ENCODE measurements at places on chromosomes 6 and 20. TPM values are rescaled to one million over a fixed set of nuclear protein-coding genes. Genes with fewer than 3 reads are reported as not detected.
A peak's percentile ranks its signal among the peaks of the same experiment; 100 is the strongest.

The LY6G6F gene
- total RNA-seq = not detected

The OR2B6 gene
- total RNA-seq = not detected

The TPD52L2 gene
- 110 TPM for total RNA-seq

The CCM2L gene
- total RNA-seq = 9.6 TPM

The CAGE1 gene
- not detected for total RNA-seq

The GSTA3 gene
- not detected for total RNA-seq

The SLC25A27 gene
- total RNA-seq = 20.3 TPM

The OOEP gene
- not detected for total RNA-seq

The OPRM1 gene
- 1.1 TPM for total RNA-seq

The TPBG gene
- total RNA-seq = 118 TPM

The LY6G6C gene
- total RNA-seq = not detected

The C4B gene
- total RNA-seq = 45.3 TPM

The RNF144B gene
- 11.4 TPM for total RNA-seq

The GNRH2 gene
- not detected for total RNA-seq

The CPNE5 gene
- 4.6 TPM for total RNA-seq

The SOBP gene
- 27.3 TPM for total RNA-seq

The MACROD2 gene
- total RNA-seq = 3.6 TPM

GRCh38 chr6:119147101-119148053 lies 68.9 kb upstream of the FAM184A start:
- peak; percentile 91 for DNase-seq

- DNase-seq = no peak
These were observed 56.1 kb upstream of the LAMP5 start for GRCh38 chr20:9458138-9458796.

DNA sequence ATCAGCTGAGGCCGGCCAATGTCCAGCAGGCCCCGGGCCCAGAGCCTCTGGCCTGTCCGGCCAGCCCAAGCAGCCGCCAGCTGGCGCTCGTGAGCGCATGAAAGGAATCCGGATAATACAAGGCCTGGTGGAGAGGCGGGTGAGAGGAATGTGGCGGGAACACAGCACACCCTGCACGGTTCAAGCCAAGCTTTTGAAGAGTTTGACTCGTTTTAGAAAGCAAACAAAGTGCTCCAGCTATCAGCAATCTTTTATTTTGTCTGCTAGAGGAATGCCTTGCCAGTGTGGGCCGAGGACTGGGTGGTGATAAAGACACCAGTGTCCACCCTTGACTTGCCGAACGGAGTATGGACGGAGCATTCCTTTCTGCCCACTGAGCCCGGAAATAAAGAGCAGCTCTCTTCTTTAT lies 9.3 kb upstream of the NEDD9 start:
- DNase-seq = no peak

DNA sequence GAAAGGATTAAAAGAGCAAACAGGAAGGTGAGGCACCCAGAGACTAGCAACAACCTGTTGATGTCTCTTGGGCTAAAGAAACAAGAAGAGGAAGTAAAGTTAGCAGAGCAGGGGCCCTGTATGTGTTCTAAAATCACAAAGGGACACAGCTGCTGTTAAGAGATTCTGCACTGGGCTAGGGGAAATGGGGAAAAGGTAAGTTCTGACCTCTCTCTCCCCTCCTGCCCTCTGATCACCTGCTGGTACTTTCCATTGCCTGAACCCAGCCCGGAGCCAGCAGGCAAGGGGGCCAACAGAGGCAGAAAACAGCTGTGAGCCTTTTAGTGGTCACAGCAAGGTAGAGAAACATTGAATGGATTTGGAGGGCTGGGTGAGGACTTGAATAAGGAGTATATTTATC lies 13.5 kb upstream of the CNR1 start:
- no peak for DNase-seq

DNA sequence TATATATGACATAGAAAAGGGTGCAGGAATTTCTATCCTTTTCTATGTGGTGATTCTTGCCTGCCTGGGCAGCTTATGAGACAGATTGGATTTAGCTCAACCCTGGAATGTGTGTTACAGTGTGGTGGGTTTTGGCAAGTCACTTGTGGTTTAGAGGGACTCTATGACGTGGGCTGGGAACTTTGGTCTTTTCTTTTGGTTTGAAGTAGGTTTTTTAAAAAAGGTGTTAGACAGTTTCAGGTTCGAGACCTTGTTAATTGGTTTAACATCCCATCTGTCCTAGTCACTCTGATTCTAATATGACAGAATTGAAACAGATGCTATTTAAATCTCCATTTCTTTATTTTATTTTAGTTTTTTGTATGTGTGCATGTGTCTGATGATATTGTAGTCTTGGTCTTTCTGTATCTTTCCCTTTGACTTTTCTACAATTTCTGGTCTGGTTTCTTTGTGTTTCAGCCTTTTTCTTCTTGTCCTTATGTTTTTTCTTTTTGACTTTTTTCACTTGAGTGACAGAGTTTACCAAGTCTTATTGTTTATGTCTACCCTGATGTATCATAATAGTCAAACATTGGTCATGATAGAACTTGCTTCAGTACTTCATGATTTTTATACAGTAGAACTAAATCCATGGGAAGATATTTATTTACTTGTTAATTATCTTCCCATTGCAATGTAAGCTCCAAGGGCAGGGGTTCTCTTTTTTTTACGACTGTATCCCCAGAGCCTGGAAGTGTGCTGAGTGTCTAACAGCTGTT lies 174.3 kb downstream of the CDKAL1 start:
- DNase-seq = no peak

DNA sequence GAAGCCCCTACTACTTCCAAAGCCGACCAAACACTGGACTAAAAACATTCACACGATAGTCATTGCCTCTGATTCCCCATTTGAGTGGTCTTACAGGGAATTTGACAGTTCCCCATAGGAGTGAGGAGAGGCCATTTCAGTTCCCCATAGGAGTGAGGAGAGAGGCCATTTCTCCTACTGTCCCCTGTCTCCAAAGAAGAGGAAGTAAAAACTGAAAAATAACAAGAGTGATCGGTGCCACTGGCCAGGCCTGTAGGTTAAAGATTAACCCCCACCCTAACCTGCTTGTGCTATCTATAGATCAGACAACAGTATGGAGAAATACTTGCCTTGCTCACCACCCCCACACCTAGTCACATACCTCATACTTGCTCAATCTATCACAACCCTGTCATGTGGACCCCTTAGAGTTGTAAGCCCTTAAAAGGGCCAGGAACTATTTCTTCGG lies 204.0 kb upstream of the MOCS1 start:
- no peak for DNase-seq

DNA sequence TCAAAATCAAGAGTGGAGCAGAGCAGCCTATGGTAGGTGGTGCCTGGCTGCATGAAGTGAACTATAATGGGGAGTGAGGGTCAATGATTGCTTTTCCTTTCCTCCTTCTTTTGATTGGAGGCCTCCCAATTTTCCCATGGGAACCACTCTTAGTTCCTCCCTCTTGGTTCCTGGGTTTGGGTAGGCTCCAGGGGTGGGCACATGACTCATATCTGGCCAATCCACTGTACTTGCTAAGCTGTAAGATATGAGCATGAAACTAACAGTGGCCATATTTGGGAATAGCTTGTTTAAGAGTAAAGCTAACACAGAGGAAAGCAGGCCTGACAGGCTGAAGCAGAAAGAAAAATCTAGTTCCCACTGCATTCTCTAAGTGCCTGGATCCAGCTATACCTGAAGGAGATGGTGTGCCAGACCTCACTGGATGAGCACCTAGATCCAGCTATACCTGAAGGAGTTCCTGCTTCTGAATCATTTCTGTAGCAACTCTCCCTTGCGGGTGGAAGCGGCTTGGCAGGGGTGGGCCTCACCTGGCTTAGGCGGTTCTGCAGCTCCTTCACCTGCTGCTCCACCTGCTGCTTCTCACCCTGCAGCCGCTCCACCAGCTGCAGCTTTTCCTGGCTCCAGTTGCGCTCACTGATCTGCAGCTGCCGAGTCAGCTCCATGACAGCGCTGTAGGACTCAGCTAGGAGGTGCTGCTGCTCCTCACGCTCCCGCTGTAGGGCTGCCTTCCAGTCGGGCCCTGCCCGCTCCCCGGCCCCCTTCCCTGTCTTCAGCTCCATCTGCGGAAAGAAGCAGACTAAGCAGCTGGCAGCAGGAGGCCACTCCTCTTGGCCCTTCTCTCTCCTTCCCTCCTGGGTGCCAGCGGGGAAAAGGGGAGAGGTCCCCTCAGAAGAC lies 29.0 kb upstream of the DSN1 start:
- DNase-seq = no peak

DNA sequence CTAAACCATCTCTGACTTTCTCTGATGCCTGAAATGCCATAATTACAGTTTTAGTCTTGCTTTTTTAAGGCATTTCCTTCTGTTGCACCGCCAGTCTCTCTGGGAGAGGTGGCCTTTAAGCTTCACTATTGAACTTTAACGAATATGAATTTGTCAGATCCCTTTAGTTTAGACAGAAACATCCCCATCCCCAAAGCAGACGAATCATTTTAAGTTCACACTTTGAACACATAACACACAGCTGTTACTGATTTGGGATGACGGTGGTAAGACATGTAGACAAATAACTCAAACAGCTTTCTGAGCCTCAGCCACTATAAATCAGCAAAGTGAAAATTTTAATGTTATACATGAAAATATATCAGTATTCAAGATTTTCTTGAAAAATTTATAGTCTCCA lies 7.2 kb upstream of the IPCEF1 start:
- DNase-seq = no peak

DNA sequence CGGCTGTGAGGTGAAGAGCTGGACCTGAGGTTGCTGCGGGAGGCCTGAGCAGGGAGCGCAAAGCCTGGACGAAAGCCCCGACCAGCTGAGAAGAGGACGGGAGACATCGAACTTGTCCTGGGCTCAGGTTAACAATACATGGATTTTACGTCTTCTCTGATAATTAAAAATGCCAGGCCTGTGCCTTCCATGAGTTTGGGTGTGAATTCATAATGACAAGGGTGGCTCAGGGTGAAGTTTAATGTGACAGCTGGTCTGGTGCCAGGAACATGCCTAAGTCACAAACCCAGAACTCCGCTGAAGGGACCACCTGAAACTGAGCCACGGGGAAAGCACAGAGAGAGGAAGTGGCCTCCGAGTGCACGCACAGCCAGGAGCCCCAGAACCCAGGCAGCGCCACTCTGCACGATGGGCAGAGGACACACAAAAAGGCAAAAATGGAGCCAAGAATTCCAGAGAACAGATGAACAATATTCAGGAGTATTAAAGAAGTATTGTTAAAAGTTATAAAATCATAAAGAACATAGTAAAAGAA lies 150.1 kb upstream of the RPS6KA2 start:
- no peak for DNase-seq

- DNase-seq = no peak
These were observed 12.0 kb upstream of the MAPRE1 start for GRCh38 chr20:32807706-32808105.

DNA sequence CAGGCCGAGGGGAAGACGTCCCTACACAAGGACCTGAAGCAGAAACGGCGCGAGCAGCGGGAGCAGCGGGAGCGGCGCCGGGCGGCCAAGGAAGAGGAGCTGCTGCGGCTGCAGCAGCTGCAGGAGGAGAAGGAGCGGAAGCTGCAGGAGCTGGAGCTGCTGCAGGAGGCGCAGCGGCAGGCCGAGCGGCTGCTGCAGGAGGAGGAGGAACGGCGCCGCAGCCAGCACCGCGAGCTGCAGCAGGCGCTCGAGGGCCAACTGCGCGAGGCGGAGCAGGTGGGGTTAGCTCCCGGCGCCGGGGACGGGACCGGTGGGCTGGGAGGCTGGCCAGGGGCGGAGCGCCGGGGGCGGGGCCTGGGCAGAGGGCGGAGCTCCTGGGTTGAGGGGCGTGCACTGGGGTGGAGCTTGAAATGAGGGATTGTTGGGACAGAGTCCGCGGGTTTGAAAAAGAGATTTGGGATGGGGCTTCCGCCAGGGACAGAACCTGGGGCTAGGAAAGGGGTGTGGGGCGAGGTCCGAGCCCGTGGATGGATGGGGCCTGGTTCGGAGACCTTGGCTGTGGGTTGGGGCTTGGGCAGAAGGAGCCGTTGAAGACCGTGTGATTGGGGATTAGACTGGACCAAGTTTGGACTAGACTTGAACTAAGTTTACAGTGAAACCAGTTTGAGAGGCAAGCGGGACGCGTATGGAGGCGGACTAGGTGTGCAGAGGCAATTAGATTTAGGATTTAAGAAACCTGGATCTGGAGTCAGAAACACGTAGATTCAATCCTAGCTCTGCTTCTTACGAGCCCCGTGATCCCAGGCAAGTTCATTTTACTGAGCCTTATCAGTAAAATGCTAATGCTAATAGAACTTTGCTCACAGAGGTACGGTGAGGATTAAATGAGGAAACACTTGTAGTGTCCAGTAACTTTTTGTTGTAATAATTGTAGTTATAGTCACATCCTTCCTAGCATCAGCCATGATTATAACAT lies 20.9 kb downstream of the DEF6 start:
- DNase-seq = no peak

DNA sequence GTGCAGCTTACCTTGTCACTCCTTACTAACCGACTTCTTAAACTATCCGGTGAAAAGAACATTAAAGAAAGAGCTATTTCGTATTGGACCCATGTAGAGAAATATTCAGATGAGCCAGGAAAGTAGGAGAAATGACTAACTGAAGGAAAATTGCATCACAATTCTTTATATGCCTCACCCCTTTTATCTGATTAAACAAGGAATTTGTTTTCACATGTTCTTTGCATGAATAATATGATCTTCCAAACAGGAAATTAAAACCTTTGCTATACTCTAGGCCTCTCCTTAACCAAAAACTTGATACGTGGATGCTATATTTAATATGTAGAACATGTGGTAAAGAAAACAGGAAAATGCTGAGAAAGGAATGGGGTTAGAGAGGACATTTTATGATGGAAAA lies 41.9 kb upstream of the LRRC1 start:
- no peak for DNase-seq

- peak; percentile 31 for DNase-seq
These were observed 173.2 kb downstream of the PDE7B start for GRCh38 chr6:136024711-136025110.

DNA sequence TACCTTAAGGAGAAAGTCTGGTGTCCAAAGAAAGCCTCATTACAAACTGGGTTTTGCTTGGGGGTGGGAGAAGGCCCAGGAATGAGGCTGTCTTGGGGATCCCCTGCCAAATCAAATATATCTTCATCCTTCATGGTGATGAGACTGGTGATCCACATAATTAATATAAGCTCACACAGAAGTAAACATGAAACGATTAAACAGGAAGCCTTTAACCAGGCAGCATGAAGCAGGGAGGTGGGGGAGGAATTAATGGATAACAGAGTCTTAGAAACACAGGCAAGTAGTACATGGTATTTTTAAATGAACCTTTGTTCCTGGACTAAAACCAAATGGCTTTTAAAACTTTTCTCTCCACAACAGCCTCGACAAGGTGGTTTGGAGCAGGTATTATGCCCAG lies 437.5 kb downstream of the TFAP2A start:
- no peak for DNase-seq

DNA sequence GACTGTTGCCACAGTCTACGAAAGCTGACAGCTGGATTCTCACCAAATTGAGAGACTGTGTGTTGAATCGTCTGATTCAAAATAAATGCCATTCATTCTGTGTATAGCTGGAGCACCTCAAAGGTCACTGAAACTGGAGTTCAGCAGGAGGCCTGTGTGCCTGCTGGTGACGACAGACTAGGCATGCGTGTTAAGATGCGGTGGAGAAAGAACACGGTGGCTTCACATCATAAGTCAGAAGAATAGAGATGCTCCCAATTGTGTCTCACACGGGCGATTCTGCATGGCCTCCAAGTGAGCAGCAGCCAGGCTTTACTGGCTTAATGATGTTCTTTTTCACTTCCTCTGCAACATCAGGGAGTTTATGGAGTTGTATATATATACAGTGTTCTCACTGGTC lies 32.3 kb downstream of the SNHG17 start:
- DNase-seq = no peak
